GM12891 (cell line): ENCODE measurements at places on chromosomes 5 and 9.
A peak's percentile ranks its signal among the peaks of the same experiment; 100 is the strongest.

- DNase-seq, result no peak
Observed at GRCh38 chr9:83681490-83681889, 26.3 kb downstream of the UBQLN1 start.

DNA sequence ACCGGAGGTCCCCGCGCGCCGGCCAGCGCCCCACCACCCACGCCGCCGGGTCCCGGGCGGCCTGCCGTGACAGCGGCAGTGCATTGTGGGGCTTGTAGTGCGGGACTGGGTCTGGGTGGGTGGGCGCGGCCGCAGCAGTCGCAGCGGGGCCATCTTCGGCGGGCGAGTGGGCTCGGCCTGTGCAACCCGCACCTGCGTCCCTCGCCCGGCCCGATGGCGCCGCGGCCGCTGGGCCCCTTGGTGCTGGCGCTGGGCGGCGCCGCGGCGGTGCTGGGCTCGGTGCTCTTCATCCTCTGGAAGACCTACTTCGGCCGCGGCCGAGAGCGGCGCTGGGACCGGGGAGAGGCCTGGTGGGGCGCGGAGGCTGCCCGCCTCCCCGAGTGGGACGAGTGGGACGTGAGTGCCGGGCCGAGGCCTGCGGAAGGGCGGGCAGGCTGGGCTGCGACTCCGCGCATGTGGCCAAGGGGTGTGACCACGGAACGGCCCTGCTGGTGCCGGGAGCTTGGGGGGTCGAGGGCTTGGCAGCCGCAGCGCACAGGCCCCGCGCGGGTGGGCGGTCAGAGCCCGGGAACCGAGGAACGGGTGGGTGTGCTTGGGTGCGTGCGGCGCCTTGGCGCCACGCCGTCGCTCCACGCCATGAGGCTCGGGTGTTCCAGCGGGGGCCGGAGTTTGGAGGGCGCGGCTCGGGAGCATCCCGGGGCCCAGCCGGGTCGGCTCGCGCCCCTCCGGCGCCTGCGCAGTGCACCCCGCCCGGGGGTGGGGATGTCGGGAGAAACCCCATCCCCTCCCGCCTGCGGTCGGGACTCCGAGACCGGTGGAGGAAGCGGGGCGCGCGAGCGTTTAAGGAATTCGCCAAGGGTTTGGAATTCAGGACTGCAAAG is at the start of gene ARL10:
ARL10 (plus strand) TSS at position 137 of the 881 bp plus-strand sequence; CDS start at position 214, 77 bp downstream.
- peak; percentile 63 for DNase-seq

DNA sequence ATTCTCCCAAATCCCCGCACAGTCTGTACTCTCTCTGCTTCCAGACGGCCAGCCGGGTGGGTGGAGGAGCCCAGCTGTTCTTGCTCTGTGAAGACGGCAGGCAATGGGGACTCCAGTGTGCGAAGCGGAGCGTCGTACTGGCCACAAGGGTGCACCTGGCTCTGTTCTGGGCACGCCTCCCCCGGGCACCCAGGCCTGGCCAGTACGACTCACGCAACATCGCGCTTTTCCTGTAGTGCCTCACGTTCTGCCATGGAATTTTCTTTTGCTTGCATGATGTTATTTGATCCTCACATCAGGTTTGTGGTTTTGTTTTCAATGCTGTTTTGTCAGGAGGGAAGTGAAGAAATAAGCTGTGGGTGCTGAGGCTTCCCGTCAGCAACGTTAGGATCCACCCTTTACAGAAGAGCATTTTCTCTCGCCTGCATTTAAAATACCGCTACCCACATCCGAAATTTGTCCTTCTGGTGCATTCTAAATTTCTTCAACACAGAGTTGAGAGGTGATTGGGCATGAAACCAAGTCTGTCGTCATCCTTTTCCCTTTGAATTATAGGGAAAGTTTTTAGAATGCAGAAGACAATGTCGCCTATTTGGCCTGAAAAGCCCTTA is 311.7 kb downstream of the TRIM36 start:
- DNase-seq, result no peak

DNA sequence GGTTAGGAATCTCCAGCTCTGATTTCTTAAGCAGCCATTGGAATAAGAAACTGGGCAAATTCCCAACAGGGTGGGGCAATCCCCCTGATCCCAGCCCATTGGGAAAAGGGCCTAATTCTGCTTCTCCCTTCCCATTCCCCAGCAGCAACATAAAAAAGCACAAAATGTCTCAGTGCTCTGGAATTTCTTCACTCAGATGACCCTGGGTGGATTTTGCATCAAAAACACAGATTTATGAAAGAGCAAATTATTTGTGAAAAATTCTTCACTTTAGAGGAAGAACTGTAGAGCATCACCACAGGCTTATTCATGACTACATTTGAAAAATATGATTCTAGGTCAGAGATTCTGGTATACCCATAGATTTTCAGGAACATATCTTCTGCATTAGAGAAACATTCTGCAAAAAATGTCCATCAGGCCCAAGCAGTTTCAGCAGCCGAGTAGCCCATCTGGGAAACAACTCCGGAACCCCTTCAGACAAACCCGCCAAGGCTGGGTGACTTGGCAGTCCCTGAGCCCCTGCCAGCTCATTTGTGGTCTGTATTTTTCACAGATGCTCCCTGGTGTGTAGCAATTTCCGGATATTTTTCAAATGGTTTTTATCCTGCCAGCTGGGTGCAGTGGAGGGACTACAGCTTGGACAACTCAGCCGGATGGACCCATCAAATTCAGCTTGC is 102.1 kb upstream of the RANBP3L start:
- no peak for DNase-seq

DNA sequence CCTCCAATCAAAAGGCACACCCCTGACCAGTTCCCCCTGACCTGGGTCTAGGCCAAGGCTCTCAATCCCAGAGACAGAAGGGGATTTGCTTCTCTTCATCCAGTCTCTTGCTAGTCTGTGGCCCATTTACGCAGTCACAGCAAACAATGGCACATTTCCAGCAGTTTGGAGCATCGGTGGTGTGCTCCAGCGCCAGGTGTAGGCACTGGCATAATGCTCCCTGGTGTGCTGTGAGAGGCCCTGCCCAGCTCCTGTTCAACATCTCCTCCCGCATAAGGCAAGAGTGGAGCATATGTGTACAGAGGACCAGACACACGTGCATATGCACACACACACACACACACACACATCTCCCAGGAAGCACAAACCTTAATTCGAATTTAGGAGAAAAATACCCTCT is 79.5 kb upstream of the ERCC6L2 start:
- DNase-seq, result no peak
